ENCODE measurements at places on chromosomes 11 and 22.

- DNase-seq: no peak
These were observed 29.7 kb downstream of the APLP2 start for GRCh38 chr11:130099356-130099755.

DNA sequence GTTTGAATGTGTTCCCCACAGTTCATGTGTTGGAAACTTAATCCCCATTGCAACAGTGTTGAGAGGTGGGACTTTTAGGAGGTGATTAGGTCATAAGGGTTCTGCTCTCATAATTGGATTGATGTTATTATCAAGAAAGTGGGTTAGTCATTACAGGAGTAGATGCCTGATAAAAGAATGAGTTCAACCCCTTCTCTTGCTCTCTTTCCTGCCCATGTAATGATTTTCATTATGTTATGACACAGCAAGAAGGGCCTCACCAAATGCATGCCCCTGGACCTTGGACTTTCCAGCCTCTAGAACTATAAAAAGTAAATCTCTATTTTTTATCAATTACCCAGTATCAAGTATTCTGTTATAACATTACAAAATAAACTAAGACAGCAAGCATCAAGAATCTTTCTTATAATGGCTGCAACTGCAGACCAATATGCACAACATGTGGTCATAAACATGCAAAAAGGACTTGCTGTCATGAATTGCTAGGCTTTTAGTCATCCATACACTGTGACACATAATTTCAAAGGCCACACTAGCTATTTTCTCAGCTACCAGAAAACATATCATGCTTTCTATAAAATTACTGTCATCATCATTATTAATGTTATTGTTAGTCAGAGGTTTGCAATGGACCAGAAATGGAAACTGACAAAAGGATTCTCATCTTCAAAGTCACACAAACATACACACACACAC is 99.9 kb upstream of the GUCY1A2 start:
- no peak for DNase-seq

- no peak for DNase-seq
These were observed 700 bp downstream of the TTC17 start for GRCh38 chr11:43359422-43359818.

GRCh38 chr11:45664376-45665205 is 831 bp downstream of the CHST1 start:
- DNase-seq: no peak

DNA sequence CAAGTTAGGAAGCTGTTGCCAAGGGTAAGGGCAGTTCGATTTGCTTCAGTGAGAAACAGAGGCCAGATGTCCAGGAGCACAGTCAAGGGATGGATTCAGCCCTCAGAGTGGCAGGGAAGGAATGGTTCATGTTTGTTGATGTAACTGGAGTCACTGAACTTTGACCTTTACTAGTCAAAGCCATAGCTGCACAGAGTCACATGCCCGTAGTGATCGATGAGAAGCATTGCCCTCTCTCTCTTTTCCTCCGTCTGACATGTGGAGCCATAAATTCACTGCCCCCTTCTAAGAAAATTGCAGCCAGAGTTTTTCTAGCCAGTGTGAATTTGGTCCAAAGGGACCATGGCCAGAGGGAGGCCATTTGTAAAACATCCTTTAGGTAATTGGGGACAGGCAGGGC is 124.1 kb upstream of the MTNR1B start:
- no peak for DNase-seq

DNA sequence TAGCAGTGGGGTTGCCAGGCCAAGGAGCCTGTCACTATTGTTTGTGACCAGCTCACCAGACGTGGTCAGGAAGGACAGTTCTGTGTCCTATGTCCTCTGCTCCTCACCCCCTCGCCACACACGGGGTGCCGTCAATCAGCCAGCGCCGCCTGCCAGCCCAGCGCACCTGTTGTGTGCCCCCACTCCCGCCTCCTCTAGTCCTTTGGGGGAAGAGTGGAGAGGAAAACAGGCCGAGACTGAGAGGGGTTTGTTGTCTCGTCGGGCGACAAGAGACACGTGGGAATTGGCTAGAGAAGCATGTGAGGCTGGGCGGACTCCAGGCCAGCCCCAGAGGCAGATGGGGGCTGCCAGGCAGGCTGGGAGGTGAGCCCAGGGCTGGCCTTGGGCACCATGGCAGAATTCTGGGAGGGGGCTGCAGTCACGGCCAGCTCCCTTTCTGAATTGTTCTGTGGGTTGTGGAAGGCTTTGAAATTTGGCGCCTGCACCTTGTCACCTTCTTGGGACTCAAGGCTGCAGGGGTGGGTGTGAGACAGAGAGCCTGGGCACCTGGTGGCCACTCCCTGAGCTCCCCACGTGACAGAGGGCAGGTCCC is 3.1 kb upstream of the KCNQ1OT1 start:
- DNase-seq: no peak

- DNase-seq: peak; percentile 22
These were observed 23.3 kb upstream of the SERPIND1 start for GRCh38 chr22:20750461-20751184.

DNA sequence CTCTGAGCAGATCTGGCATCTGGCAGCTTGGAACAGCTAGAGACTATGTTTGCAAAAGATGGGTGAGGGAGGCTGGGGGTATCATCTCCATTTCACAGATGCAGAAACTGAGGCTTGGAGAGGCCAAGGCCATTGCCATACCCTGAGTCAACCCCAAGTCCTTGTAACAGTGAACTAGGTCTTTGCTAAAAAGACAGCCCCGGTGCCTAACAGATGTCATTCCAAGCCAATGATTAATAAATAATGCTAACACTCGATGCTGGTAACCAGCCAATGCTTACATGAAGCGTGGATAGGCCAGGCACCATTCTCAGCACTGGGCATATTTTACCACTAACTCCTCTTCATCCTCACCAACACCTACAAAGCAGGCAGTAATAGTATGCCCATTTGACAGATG is 164.0 kb downstream of the MN1 start:
- DNase-seq: no peak

DNA sequence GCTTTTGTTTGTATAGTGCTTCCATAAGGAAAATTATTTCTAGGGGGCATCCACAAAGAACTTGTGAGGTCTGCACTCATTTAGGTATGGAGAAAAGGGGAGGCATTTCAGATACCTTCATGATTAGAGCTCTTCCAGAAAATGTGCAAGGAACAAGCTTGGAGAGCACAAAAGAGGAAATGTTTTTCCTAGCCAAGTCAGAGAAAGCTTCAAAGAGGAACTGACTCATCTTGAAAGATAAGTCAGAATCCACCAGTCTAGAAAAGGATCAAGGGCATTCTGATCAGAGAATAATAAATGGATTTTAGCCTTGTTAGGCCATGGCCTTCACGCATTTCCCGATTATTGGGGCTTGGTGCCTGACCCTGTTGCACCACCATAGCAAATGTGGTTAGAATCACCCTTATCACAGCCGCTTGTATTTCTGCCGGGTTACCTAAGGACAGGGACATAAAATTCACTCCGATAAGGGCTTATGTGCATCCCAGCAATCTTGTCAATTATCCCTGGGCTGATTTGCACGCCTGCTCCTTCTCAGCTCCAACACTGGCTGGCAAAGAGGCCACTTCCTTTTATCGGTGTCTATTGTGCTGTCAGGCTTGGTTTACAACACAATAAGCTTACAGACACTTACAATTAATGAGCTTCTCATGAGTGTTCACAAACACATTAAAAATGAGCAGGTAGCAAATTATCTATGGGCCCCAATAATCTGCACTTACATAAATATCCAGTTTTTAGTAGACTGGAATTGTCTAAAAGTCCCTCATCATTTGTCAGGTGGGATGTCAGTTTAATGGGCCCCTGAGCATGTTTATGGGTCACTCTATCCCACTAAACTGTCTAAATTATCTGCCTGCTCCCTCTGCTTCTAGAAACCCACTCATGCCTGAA is 613.5 kb downstream of the SOX6 start:
- no peak for DNase-seq

- DNase-seq: no peak
These were observed 8.9 kb upstream of the MUC15 start for GRCh38 chr11:26580929-26581328.

DNA sequence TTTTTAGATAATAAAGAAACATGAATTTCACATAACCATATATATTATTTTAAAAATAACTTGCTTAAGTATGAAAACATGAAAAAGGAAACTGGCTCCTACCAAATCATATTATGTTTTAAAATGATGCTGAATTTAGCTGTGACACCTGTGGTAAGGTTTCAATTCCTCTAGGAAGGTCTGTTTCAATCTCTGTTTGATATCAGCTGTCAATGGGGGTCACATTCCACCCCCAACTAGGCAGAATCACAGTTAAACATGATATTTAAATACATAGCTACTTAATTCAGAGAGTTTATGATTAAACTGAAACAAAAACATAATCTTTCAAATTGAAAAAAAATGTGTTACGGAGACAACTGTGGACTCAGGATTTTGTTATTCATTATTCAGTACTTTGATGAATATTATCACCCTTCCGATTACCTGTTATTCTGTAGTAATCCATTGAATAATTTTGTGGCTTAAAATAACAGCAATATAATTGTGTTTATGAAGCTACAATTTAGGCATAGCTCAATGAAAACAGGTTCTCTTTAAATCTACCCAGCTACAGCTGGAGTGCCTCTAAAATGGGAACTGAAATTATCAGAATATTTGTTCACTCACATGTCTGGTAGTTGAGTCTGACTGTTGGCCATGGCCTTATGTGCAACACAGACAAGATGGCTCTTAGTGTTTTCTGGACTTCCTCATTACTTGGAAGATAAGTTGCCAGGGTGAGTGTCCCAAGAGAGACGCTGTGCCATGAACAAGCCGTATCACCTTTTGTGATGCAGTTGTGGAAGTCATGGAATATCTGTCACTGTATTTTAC is 244.6 kb upstream of the ANO3 start:
- DNase-seq: no peak

DNA sequence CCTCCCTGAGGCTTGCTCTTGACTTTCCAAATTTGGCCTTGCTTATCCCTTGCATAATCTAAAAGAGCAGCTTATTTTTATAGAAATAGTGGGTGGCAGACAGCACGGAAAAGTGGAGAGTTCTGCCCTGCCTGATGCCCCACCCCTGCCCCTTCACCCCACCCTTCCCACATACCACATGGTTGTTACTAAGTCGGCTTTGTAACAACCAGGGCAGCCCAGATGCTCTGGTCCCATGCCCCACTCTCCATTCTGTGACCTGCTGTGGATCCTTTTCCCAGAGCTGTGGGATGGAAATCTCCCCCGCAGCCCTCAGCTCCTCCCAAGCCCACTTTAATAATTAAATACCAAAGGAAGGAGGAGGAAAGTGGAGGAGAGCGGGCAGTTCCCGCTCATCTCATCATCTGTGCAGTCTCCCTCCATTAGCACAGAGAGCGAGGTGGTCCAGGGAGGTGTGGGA is 10.9 kb downstream of the MRGPRF start:
- DNase-seq: no peak

DNA sequence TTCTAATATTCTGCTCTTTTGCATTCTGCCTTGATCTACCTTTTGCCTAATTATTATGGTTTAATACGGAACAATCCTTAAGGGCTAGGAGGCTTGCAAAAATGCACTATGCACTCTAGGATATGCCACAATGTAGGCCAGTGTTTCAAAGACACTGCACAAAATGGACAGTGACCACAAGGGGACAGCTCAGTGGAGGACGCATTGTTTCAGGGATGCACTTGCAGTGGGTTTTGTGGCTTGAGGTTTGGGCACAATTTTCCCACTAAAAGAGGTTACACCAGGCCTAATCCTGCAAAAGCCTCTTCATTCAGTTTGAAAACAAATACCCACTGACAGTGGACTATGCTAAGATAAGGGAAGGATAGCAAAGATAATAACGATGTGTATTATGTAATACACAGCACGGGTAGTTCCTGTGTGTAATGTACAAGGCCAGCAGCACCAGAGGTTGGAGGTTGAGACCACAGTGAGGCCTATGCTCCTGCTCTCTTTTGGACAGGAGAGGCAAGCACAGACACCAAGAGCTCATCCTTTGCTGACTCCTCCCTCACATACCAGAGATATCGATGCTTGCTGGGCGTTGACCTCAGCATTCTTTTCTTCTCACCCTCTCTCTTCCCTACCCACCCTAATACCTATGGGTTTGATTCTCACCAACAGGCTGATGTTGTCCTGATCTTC is 12.7 kb downstream of the MAP6 start:
- DNase-seq: no peak

DNA sequence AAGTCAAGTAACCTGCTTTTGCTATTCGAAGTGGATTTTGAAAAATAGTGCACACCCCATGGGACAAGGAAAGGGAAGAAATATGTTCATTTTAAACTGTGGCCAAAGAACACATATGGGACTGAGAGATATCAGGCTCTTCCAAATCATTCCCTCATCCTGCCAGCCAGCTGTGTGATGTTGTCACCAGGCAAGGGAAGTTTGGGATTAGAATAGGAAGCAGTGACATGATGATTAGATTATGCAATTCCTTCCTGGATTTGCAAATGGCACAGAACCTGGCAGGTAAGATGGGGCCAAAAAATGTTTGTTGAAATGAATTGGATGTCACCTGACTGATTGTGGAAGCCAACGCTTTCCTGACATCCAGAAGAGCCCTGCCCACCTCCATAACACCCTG is 4.9 kb upstream of the SCN3B start:
- no peak for DNase-seq

GRCh38 chr11:64713016-64713707 is 9.8 kb downstream of the NRXN2 start:
- DNase-seq: no peak

- no peak for DNase-seq
These were observed 1390.0 kb upstream of the RAG2 start for GRCh38 chr11:37988031-37988430.

DNA sequence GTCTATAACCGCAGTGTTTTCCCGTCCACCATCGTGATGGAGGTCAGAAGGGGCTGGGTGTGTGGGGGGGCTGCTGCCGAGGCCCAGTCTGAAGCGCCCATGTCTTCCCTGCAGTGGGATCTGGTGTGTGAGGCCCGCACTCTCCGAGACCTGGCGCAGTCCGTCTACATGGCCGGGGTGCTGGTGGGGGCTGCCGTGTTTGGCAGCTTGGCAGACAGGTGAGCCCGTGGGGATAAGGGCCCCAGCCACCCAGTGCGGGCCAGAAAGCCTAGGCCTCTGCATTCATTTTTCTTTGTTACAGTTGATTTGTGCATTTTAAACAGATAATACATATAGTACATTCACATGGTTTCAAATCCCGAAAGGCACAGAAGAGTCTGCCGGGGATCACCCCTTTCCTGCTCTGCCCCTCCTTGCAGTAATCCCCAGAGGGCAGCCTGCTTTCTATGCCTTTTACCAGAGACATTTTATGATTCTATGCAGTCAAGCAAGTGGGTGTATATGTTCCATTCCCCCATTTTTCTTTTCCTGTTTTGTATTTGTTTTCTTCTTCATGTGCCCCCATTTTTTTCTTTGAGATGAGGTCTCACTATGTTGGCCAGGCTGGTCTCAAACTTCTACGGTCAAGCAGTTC is 32.6 kb downstream of the CAPN1 start:
- DNase-seq: no peak
